ENCODE measurements at places on chromosomes 16 and 17. TPM values are rescaled to one million over a fixed set of nuclear protein-coding genes. Genes with fewer than 3 reads are reported as not detected.

Gene KRT14
- total RNA-seq = not detected

Gene CACNG3
- not detected for total RNA-seq

Gene ALOX12B
- 0.25 TPM for total RNA-seq

Gene HOXB2
- total RNA-seq = 51.0 TPM

Gene CCL3
- total RNA-seq = not detected

Gene KRTAP1-1
- not detected for total RNA-seq

Gene MIEF2
- 46.4 TPM for total RNA-seq

Gene TBC1D3C
- 2.7 TPM for total RNA-seq

Gene PPY
- total RNA-seq = not detected

Gene PIPOX
- total RNA-seq = 1.0 TPM

Gene VTN
- 0.13 TPM for total RNA-seq

Gene PRCD
- total RNA-seq = 0.33 TPM

Gene CSH1
- not detected for total RNA-seq

Gene MYH8
- total RNA-seq = not detected

Gene SALL1
- 12.5 TPM for total RNA-seq

Gene CDH13
- total RNA-seq = 98.6 TPM

Gene TERB1
- not detected for total RNA-seq

Gene DPEP3
- total RNA-seq = not detected

Gene TAF1C
- 26.7 TPM for total RNA-seq

Gene TMC5
- total RNA-seq = not detected

Gene CLDN6
- 63.8 TPM for total RNA-seq

Gene IRF8
- total RNA-seq = 0.49 TPM

Gene HBQ1
- total RNA-seq = 4.9 TPM

Gene YBX2
- 0.16 TPM for total RNA-seq

Gene CBX2
- 4.9 TPM for total RNA-seq

Gene CCL16
- total RNA-seq = not detected

Gene CBLN1
- not detected for total RNA-seq

Gene IRX3
- 5.9 TPM for total RNA-seq

Gene CCT6B
- total RNA-seq = 0.38 TPM

Gene MAPK7
- total RNA-seq = 17.1 TPM

Gene XYLT1
- total RNA-seq = 2.8 TPM

All from mesangial cell (primary cell).